Right cardiac atrium (tissue), 5 donors: ENCODE measurements at places on chromosomes 6 and 20.
A peak's percentile ranks its signal among the peaks of the same experiment; 100 is the strongest.

- DNase-seq = no peak
These were observed 37.4 kb downstream of the PLCG1 start for GRCh38 chr20:41174782-41175181.

GRCh38 chr6:145067430-145067829, 667.9 kb downstream of the EPM2A start:
- DNase-seq = no peak

GRCh38 chr6:139161169-139161568, 26.3 kb downstream of the HECA start:
- no peak for DNase-seq

- no peak for DNase-seq
These were observed 98.1 kb upstream of the PTPN1 start for GRCh38 chr20:50412069-50412468.

GRCh38 chr20:62840244-62841197, 21.1 kb downstream of the TCFL5 start:
- peak; percentile 43 for DNase-seq

- DNase-seq = no peak
These were observed 52.9 kb upstream of the MLN start for GRCh38 chr6:33856655-33857054.

- DNase-seq = peak; percentile 45
These were observed 51.3 kb upstream of the REV3L start for GRCh38 chr6:111534231-111534751.

DNA sequence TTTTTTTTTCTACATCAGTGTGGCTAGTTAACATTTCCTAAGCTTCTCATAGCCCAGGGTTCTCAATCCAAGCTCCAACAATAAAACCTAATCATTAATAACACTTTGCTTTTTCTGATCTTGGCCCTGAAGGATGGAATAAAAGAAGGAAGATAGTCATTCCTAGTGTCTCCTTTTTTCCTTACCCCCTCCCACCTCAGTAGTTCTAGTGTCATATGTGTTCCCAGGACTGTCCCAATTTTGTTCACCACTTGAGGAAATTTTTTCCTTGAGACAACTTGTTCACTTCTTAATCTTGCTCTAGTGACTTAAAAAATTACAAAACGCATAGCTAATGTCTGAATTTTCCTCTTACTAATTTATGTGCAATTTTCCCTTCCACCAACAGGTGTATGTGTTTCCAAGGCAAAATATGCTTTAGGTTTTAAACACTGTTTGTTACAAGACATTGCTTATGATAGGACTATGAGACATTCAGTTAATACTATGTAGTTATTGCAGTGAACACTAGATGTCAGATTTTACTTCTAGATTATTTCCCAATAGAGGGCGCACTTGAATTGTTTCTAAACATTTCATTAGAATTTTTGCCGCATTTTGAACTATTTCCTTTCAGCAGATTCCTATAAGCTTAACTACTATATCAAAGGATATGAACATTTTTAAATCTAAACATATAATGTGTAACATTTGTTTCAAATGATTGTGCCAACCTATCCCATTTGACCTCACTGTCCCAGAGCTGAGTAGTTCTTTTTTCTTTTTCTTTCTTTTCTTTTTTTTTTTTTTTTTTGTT, 18.5 kb upstream of the C6orf141 start:
- DNase-seq = no peak

DNA sequence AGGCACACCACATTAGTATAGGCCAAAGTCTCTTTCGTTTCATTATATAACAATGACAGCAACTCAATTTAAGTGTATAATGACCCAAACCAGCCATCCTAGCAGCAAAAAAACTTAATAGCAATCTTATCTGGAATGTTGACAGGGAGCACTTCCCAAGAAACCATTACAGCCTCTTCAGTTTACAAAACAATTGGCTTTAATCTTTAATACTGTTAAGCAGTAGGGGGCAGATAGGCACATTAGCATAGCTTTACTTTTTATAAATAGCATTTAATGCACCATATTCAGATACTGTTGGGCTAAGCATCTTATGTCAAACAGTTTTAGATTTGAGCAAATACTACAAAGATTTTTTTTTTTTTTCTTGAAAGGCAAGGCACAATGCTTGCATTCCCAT, 193.3 kb upstream of the MAP3K7 start:
- DNase-seq = no peak

- no peak for DNase-seq
These were observed 76.8 kb downstream of the AKAP7 start for GRCh38 chr6:131212024-131212423.

DNA sequence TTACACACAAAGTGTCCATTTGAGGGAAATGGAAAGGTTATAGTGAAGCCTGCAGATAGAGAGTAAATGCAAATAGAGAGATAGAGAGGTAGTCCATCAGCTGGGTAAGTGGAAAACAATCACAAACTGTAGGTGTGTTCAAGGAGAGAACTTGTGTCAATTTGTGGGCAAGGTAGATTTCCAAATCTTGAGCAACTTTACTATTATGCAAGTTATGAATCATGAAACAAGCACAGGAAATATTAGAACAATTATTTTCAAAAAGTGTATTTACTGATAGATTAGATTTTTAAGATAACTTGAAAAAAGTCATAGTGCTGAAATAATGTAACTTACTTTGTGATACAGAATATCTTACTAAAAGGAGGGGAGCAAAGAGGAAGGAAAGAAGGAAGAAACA, 792.9 kb downstream of the EYS start:
- DNase-seq = no peak

GRCh38 chr20:46182276-46183200, 64.4 kb downstream of the CD40 start:
- no peak for DNase-seq

- no peak for DNase-seq
These were observed 1184.4 kb upstream of the ADGRB3 start for GRCh38 chr6:67450641-67451040.

DNA sequence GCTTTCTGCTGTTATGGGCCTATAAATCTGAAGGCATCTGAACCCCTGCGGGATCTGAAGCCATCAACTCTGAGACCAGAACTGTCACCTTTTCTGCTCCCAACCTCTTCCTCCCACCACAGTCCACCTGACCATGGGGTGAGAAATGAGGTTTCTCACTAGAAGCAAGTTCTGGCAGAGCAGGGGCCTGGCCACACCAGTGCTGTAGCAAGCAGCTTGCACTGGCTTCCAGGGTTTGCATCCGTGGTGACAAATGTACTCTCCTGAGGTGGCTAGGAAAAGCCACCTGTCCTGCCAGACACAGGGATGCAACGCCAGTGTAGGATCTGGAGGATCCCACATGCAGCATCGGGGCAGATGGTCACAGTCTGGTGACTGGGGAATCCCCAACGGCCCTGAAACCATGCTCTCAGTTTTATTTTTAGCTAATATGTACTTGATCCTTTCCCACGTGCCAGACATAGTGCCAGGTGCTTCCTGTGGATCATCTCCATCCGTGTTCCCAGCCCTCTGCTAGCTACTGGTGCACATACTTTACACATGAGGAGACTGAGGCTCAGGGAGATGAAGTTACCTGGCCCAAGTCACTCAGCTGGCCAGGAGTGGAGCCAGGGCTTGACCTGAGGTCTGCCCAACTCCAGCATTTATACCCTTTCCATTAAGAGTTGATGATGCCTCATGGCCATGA, 122.1 kb upstream of the SPACA1 start:
- DNase-seq = no peak

- no peak for DNase-seq
These were observed 535.2 kb upstream of the EPHA7 start for GRCh38 chr6:93954584-93954983.

- no peak for DNase-seq
These were observed 99.3 kb downstream of the PCSK2 start for GRCh38 chr20:17326096-17326495.

- peak; percentile 18 for DNase-seq
These were observed 4.8 kb upstream of the NTSR1 start for GRCh38 chr20:62703853-62704228.

GRCh38 chr20:49306903-49307620, 29.2 kb upstream of the ZNFX1 start:
- no peak for DNase-seq

- DNase-seq = no peak
These were observed 435.5 kb upstream of the PLCB4 start for GRCh38 chr20:8633366-8633765.

DNA sequence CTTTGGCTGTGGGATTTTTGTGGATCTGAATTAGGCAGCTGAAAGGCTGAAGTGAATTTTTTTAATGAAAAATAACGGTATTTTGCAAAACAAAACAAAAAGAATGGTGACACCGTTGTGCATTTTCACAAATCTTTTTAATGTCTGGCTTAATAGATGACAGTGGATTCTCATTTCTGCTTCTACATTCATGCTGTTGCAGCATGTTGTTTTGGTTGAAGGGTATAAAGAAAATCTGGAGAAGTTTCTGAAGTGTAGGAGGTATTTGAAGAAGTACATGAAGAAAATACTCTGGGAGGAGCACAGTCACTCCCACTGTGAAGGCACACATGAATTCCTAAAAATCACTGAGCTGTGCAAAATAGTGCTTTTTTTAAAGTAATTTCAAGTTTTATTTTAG, 3.1 kb upstream of the MAP3K5 start:
- DNase-seq = no peak
